ENCODE measurements at places on chromosomes 3 and 15.

DNA sequence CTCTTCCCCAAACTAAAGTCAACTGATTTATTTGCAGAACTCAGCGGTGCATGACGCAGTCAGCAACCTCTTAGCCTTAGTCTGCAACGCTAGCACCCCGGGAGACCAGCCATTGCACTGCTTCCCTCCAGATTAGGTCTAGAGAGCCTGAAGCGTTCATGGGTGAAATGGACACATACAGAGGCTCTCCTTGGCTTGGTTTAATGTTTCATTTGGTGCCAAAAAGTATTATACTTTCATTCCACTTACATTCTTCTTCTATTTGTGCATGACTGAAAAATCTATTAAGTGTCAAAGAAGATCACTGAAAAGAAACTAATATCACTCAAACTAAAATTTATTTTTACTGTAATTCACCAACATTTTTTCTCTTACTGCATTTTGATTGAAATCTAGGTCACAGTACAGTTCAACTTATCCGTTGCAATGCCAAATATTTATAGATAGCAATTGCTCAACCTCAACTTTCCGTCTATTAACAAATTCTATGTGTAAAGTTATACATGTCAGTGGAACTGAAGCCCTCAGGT is 116.2 kb downstream of the ROBO1 start:
- no peaks in the 10 kb centered on the region for H3K4me1 ChIP-seq
- DNase-seq, result no peak
- no peaks in the 10 kb centered on the region for H3K27me3 ChIP-seq

DNA sequence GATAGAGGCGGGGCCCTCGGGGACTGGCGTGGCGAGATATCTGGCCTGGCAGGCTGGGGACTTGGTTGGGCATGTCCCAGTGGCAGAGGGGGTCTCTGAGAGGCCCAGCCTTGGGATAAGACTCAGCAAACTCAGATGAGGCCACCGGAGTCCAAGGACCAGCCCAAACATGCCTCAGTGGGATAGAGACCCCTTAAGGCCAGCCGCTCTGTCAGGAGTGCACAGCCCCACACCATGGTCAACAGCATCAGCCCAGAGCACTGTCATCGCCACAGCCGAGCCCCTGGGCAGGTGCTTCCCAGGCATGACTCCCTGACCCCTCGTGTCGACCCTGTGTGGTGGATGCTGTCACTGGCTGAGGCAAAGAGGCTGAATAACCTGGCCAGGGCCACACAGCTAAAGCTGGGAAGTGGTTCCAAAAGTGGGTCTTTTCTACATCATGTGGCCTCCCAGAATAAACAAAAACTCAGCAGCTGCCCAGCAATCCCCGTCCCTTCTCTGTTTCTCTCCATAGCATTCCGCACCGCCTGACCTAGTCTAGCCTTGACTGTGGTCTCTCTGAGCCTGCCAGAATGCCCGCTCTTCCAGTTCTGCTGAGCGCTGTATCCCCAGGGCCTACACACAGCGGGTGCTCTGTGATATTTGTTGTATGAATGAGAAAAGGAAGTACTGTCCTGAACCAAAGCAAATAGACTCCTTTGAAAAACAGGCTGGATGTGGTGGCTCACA is 15.1 kb downstream of the CTSH start:
- H3K36me3 ChIP-seq, result no peaks in the 10 kb centered on the region
- H3K4me3 ChIP-seq, result no peak overlapping the region
- DNase-seq, result no peak
- H3K4me1 ChIP-seq, result no peaks in the 10 kb centered on the region

DNA sequence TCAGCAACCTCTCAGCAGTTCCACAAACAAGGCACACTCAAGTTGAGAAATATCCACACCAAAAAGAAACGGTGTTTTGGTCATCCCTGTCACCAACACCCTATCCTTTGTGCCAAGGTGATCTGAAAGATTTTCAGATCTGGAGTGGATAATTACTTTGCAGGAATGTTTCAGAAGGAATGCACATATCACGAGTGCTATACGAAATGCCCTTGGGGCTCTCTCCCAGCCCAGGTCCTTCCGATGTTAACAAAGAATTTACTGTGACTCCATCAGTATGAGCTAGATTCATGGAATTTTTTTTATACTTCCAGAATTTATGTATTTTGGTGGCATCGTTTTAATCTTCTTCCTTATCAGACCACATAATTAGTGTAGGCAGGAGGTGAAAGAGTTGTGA is 105.0 kb downstream of the GRM7 start:
- no peaks in the 10 kb centered on the region for H3K27me3 ChIP-seq
- H3K4me3 ChIP-seq, result no peak overlapping the region
- no peak overlapping the region for H3K27ac ChIP-seq
- no peaks in the 10 kb centered on the region for H3K4me1 ChIP-seq

- H3K27me3 ChIP-seq, result no peaks in the 10 kb centered on the region
- H3K4me1 ChIP-seq, result no peaks in the 10 kb centered on the region
- no peak overlapping the region for H3K4me3 ChIP-seq
- no peaks in the 10 kb centered on the region for H3K36me3 ChIP-seq
Observed at GRCh38 chr3:124907957-124908356, 20.8 kb upstream of the ITGB5 start.

DNA sequence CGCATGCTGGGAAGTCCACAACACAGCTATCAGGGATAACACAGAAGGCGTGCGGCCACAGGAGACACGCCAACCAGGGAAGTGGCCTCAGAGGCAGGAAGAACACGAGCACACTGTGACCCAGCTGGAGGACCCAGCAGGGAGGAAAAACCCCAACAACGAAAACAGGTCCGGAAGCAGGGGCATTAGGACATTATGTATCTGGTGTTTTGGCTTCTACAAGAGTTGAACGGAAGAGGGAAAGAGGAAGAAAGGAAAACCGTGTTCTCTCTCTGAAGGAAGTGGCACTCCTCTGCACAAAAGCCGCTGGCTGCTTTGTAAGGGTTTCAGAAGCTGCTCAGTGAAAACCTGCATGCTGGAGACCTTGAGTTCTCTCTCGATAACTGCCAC is 61.8 kb downstream of the HACD2 start:
- no peaks in the 10 kb centered on the region for H3K4me1 ChIP-seq
- H3K36me3 ChIP-seq, result peaks cover 3% of the 10 kb centered on the region
- H3K27me3 ChIP-seq, result no peaks in the 10 kb centered on the region
- H3K27ac ChIP-seq, result no peak overlapping the region

- H3K27ac ChIP-seq, result no peak overlapping the region
- H3K4me1 ChIP-seq, result no peaks in the 10 kb centered on the region
- H3K27me3 ChIP-seq, result no peaks in the 10 kb centered on the region
- no peaks in the 10 kb centered on the region for H3K36me3 ChIP-seq
Observed at GRCh38 chr3:148083526-148084182, 614.0 kb upstream of the AGTR1 start.

DNA sequence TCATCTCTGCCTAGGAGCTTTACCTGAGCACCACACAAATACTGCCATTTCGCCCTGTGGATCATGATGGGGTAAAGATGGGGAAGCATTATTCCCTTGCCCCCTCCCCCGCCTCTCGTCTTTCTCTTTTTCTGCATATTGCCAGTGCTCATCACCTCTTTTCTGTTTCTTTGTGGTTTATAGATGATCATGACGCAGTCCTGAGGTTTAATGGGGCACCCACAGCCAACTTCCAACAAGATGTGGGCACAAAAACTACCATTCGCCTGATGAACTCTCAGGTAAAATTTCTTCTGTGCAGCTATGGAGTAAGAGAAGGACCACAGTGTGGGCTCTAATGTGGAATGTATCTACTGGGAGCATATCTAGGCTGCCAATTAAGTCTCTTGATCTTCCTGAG is 88.2 kb downstream of the RPL39L start:
- H3K27me3 ChIP-seq, result no peaks in the 10 kb centered on the region
- H3K4me3 ChIP-seq, result no peak overlapping the region
- no peak for DNase-seq
- H3K4me1 ChIP-seq, result no peaks in the 10 kb centered on the region
- H3K27ac ChIP-seq, result no peak overlapping the region

DNA sequence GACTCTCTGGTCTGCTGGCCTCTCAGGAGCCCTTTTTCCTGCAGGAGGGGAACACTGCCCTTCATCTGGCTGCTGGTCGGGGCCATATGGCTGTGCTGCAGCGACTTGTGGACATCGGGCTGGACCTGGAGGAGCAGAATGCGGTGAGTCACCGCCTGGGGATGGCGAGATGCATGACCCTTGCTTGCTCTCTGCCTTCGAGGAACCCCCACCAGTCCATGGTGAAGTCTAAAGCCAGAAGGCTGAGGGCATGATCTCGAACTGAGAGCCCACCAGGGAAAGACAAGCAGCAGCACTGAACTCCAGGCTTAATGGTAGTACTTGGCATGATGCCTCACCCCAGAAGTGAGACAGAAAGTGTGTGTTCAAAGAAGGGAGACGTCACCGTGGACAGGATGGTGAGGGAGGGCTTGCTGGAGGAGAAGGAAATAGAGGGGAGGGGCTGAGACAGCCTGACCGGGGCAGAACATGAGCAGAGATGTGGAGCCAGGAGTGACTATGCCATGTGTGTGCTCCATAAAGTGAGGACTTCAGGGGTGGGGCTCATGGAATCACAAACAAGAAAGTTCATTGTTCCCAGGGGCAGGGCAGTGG is 19.2 kb downstream of the ANKDD1A start:
- no peaks in the 10 kb centered on the region for H3K27me3 ChIP-seq
- no peak for DNase-seq
- H3K27ac ChIP-seq, result no peak overlapping the region
- no peaks in the 10 kb centered on the region for H3K36me3 ChIP-seq

GRCh38 chr3:172461530-172462138 is 13.4 kb upstream of the GHSR start:
- H3K27ac ChIP-seq, result no peak overlapping the region
- H3K4me1 ChIP-seq, result no peaks in the 10 kb centered on the region
- H3K27me3 ChIP-seq, result no peaks in the 10 kb centered on the region
- H3K36me3 ChIP-seq, result no peaks in the 10 kb centered on the region

GRCh38 chr3:71065764-71066013 is 517.8 kb downstream of the FOXP1 start:
- no peak for DNase-seq
- H3K4me1 ChIP-seq, result peaks cover 20% of the 10 kb centered on the region
- no peak overlapping the region for H3K27ac ChIP-seq

DNA sequence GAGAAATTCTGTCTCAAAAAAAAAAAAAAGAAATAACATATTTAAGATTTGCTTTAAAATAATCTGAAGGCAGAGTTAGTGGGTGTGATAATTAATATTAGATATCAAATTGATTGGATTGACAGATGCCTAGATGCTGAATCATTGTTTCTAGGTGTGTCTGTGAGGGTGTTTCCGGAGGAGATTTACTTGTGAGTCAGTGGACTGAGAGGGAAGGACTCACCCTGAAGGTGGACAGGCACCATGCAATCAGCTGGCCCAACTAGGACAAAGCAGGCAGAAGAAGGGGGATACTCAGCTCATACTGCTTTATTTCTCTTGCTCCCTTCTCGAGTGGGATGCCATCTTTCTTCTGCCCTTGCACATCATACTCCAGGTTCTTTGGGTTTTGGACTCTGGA is 16.7 kb upstream of the RPL24 start:
- no peak for DNase-seq
- no peak overlapping the region for H3K4me3 ChIP-seq
- H3K36me3 ChIP-seq, result no peaks in the 10 kb centered on the region
- no peak overlapping the region for H3K27ac ChIP-seq
- no peaks in the 10 kb centered on the region for H3K27me3 ChIP-seq

DNA sequence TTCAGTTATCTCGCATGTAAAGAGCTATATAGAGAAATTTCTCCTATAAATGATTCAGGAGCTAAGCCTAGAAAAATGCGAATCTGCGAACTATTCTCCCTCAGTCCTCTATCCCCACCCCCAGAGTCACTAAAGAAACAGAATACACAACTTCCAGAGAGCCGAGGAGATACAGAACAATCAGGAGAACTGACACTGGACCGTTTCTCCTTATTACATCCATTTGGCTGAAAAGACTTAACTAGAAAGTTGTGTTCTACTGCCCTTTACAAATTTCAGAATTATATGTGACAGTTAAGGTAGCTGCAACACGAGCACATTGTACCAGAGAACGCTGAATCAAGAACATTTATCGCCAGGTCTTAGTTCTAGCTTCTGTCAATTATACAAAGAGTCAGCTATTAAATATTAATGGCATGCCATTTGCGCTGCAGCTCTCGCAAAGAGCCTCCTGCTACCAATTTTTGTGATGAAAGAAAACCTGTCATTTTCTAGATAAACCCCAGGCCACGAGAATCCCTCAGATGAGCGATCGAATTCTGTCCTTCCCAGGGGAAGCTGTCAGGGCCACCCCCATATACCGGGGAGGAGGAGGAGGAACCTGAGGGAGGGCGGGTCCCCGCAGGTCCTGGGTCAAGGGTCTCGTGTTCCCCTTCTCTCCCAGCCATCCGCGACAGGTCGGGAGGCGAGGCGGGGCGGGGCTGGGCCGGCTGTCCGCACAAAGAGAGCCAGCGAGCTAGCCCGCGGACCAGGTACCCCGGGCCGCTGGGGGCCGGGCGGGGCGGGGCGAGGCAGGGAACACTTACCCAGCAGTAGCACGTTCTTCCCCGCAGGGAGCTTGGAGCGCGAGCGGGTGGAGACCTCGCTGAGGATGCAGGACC is 878 bp downstream of the DYNC1LI1 start:
- H3K36me3 ChIP-seq, result peaks cover 4% of the 10 kb centered on the region
- no peaks in the 10 kb centered on the region for H3K4me1 ChIP-seq
- H3K27ac ChIP-seq, result peak overlapping the region; percentile 98
- H3K27me3 ChIP-seq, result no peaks in the 10 kb centered on the region

- H3K27ac ChIP-seq, result no peak overlapping the region
- DNase-seq, result no peak
- H3K36me3 ChIP-seq, result no peaks in the 10 kb centered on the region
- 0 out of 2 replicates have a peak, but pooled peaks cover under 1% of the 10 kb centered on the region for H3K4me1 ChIP-seq
- H3K27me3 ChIP-seq, result no peaks in the 10 kb centered on the region
Observed at GRCh38 chr15:97182581-97182980, 777.9 kb upstream of the ARRDC4 start.

- H3K27me3 ChIP-seq, result no peaks in the 10 kb centered on the region
- H3K36me3 ChIP-seq, result no peaks in the 10 kb centered on the region
- no peak for DNase-seq
- H3K4me1 ChIP-seq, result no peaks in the 10 kb centered on the region
- H3K27ac ChIP-seq, result no peak overlapping the region
Observed at GRCh38 chr15:23446215-23447106, 582 bp downstream of the GOLGA6L2 start.

- H3K36me3 ChIP-seq, result no peaks in the 10 kb centered on the region
- no peaks in the 10 kb centered on the region for H3K4me1 ChIP-seq
- DNase-seq, result no peak
- no peak overlapping the region for H3K27ac ChIP-seq
- no peaks in the 10 kb centered on the region for H3K27me3 ChIP-seq
Observed at GRCh38 chr15:44219073-44219472, 24.0 kb upstream of the FRMD5 start.

DNA sequence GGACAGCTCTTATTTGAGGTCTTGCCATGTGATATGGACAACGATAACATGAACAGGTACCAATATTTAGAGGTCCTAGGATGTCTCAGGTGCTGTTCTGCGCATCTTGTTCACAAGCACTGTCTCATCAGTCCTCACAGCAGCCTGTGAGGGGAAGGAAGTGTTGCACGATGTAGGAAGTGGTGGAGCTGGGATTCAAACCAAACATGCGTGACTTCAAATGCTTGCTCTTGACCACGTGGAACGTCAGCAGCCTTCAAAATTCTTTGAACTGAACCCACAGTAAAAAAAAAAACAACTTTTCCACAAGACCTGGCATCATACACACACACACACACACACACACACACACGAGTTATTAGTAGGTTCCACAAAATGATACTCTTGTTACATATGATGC is 153.4 kb upstream of the SMAD3 start:
- DNase-seq, result no peak
- H3K36me3 ChIP-seq, result no peaks in the 10 kb centered on the region
- no peak overlapping the region for H3K27ac ChIP-seq
- H3K27me3 ChIP-seq, result no peaks in the 10 kb centered on the region
- H3K4me1 ChIP-seq, result no peaks in the 10 kb centered on the region
- no peak overlapping the region for H3K4me3 ChIP-seq

GRCh38 chr3:5002174-5002870 is 23.1 kb downstream of the BHLHE40 start:
- no peaks in the 10 kb centered on the region for H3K36me3 ChIP-seq
- no peak for DNase-seq
- no peak overlapping the region for H3K4me3 ChIP-seq
- H3K27me3 ChIP-seq, result no peaks in the 10 kb centered on the region
- H3K27ac ChIP-seq, result no peak overlapping the region
